K562 (cell line): ENCODE measurements at places on chromosomes 1 and 21. TPM values are rescaled to one million over a fixed set of nuclear protein-coding genes. Genes with fewer than 3 reads are reported as not detected.

The IQGAP3 gene
- 14.1 and 16.6 TPM in 2 replicates for total RNA-seq

DNA sequence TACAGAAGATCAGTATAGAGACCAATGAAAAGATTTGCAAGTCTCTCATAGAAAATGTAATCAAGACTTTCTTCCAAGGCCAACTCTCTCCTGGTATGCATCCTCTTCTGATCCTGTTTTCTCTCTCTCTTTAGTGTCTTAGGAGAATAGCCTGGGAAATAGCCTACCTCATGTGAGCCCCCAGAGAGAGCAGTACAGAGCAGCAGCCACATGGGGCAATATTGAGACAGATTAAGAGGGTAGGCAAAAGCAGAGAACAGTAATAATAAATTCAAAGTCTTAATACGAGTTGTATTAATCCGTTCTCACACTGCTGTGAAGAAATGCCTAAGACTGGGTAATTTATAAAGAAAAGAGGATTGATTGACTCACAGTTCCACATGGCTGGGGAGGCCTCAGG is 61.4 kb downstream of the RNASEL start:
- H3K4me1 ChIP-seq: no peaks in the 10 kb centered on the region
- H3K36me3 ChIP-seq: no peaks in the 10 kb centered on the region
- no peak overlapping the region for H3K4me3 ChIP-seq
- H3K27ac ChIP-seq: no peak overlapping the region

DNA sequence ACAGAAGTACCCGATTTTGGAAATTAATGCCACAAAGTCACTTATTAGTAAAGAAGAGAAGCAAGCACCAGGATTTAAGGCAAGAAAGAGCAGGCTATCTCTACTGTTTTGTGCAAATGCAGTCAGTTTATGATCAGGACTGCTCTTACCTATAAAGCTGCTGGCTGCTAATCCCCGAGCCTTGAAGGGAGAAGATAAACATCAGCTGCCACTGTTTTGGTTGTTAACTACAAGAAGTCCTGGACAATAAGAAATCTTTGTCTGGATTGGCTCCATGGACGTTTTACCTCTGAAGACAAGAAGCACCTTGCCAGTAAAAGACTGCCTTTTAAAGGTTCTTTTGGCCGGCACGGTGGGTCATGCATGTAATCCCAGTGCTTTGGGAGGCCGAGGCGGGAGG is 21.4 kb downstream of the FRRS1 start:
- H3K27me3 ChIP-seq: no peaks in the 10 kb centered on the region
- H3K36me3 ChIP-seq: peaks cover 71% of the 10 kb centered on the region
- DNase-seq: no peak
- no peak overlapping the region for H3K4me3 ChIP-seq

DNA sequence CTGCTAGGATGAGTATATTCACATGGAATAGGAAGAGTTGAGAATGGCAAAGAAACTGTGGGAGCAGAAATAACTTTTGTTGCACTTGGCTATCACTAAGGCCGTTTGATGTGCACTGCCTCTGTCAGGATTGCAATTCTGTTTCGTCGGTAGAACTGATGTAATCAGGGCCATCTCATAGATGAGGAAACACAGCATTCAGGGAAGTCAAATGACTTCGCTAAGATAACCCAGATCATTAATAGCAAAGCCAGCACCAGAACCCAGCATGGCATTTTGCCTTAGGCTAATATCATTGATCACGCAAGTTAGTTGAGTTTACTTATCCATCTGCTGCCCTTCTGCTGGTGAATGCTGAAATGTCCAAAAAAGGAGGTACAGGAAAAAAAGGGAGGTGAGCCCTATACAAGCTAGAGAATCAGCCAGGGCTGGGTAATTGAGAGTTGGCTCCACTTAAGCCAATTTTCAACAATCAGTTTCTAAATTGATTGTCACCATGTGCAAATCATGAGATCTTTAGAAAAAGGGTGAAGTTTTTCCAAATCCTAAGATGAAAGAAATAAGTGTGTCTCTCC is 7.6 kb downstream of the RASSF5 start:
- no peak overlapping the region for H3K4me3 ChIP-seq
- H3K36me3 ChIP-seq: no peaks in the 10 kb centered on the region
- DNase-seq: no peak
- peaks cover 34% of the 10 kb centered on the region for H3K27me3 ChIP-seq

DNA sequence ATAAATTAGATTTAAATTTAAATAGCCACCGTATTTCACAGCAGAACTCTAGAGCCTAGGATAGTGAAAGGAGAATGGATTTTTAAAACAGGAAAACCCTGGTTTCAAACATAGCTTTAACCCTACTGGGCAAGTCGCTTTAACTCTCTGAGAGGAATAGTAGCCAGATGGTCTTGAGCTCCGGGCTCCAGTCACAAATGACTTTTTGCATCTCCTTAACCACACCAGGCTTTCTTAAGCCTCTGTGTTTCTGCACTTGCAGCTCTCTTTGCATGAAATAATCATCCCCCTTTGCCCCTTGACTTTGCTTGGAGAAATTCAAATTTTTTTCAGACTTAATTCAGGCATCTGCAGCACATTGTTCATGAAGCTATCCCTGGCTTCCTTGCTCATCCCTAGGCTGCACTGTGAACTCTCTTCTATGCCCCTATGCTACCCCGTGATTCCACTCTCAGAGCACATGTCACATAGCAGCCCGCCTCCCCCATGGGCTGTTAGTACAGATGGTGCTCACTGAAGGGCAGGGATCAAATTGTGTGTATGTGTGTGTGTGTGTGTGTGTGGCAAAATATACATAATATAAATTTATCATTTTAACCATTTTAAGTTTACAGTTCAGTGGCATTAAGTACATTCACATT is 68.8 kb upstream of the DAB1 start:
- no peak overlapping the region for H3K27ac ChIP-seq
- H3K4me3 ChIP-seq: no peak overlapping the region
- H3K4me1 ChIP-seq: no peaks in the 10 kb centered on the region
- H3K36me3 ChIP-seq: no peaks in the 10 kb centered on the region

DNA sequence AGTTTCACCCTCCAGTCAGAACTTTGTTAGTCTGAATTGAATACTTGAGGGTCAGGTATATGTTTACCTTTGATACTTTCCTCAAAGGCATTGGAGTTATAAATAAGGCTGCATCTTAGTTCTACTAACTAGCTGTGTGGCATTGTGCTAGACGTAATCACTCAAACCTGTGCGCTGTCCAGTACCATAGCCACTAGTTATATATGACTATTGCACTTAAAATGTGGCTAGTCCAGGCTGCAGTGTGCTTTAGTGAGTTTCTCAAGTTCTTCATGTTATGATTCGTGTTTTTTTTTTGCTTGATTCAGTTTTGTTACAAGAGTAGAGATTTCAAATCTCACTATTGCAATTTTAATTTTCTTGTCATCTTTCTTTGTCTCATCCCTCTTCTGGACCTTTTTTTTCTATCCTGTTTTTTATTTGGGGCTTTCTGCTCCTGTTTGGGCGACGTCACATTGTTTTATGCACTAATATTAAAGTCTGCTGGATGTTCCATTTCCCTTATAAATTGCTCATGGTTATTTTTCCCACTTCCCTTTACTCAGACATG is 5.7 kb downstream of the MAN1A2 start:
- no peak overlapping the region for H3K27ac ChIP-seq
- peaks cover 6% of the 10 kb centered on the region; the same call in 1 of the 3 replicates for H3K36me3 ChIP-seq
- H3K27me3 ChIP-seq: no peaks in the 10 kb centered on the region
- DNase-seq: no peak
- H3K4me3 ChIP-seq: no peak overlapping the region

DNA sequence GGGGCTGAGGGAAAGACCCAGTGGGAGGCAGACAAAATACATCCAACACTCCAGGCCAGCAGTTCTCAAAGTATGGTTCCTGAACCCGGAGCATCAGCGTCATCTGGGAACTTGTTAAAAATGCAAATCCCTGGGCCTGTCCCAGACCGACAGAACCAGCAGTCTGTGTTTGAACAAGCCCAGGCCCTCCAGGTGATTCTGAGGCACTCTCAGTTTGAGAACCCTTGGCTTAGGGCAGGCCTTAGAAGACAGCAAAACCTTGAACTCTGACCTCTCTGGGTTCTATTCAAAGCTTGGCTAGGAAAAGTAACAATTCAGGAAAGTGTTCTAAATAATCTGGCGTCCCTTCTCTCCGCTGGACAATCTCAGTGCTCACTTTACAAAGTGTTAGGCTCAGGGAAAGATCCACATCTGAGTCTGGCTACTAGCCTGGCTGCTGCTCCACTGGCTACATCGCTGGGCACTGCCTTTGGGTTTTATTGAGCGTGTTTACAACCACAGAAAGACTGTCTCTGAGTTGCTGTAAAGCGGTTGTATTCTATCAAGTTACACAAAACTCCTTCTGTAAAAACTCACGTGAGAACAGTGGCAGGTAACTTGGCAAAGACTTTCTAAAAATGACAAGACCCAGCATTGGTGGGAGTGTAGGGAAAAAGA is 166.1 kb downstream of the HIVEP3 start:
- no peak overlapping the region for H3K27ac ChIP-seq
- no peaks in the 10 kb centered on the region for H3K4me1 ChIP-seq
- H3K27me3 ChIP-seq: peaks cover 5% of the 10 kb centered on the region; the same call in 1 of the 3 replicates
- no peak for DNase-seq
- no peaks in the 10 kb centered on the region for H3K36me3 ChIP-seq
- no peak overlapping the region for H3K4me3 ChIP-seq

- peaks cover 12% of the 10 kb centered on the region; the same call in 2 of the 3 replicates for H3K36me3 ChIP-seq
- peak overlapping the region; percentile 92 for H3K4me3 ChIP-seq
- H3K27me3 ChIP-seq: no peaks in the 10 kb centered on the region
- peaks cover 12% of the 10 kb centered on the region for H3K4me1 ChIP-seq
Observed at GRCh38 chr1:99850459-99851291, 514 bp downstream of the AGL start.

DNA sequence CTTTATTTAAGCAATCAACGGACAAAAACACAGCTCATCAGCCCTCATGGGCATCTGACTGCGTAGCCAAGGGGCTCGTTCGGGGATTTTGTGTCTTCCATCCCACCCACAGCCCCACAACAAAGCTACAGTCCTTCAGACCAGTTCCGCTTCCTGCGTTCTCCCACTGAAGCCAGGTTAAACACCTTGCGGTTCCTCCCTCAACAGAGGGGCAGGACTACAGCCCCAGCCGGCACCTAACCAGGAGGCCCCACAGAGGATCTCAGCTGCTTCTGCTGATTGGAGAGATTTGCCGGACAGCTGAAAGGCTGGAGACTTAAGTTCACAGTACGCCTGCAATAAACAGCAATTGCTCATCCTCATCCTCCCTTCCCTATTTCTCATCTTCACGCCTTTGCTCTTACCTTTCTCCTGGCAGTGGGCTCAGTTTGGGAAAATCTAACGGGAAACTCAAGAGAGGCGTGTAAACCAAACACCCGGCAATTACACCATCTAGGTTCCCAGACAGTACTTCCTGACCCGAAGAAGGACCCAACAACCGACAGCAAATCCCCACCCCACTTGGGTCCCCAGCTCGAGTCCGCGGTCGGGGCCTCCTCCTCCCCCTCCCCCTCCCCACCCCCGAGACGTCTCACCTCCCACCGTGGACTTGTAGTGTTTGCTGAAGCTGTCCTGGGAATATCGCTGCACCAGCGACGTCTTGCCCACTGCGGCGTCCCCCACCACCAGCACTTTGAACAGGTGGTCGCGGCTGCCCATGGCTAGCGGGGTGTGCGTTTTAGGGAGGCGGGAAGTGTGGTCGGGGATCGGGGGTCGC is 876 bp downstream of the RAB29 start:
- peak; percentile 65 for DNase-seq
- 0 out of 3 replicates have a peak overlapping the region, but pooled peaks have one; percentile 26 for H3K27ac ChIP-seq
- H3K27me3 ChIP-seq: no peaks in the 10 kb centered on the region; the same call in 1 of the 2 replicates
- H3K36me3 ChIP-seq: no peaks in the 10 kb centered on the region
- H3K4me3 ChIP-seq: peak overlapping the region; percentile 59

DNA sequence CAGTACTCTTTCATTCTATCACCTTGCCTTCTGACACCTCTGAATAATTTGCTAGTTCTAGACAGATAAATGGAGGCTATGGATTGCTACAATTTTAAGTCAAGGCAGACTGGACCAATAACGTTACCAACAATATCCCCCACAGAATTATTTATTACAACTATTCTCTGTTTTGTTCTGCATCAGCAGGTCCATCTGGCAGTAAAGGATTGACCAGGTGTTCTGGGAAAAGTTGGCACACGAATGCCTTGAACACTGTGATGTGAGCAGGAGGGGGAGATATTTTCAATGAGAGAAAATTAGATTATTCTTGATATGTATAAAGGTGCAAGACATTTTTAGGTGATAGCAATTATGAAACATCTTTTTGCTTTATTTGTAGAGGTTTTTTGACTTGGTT is 718.8 kb upstream of the TMPRSS15 start:
- H3K27me3 ChIP-seq: no peaks in the 10 kb centered on the region
- no peak overlapping the region for H3K4me3 ChIP-seq
- no peak overlapping the region for H3K27ac ChIP-seq
- DNase-seq: no peak

GRCh38 chr1:94310570-94311270 is 73.3 kb upstream of the ARHGAP29 start:
- no peaks in the 10 kb centered on the region for H3K27me3 ChIP-seq
- DNase-seq: no peak
- no peak overlapping the region for H3K4me3 ChIP-seq
- H3K36me3 ChIP-seq: no peaks in the 10 kb centered on the region
- no peak overlapping the region for H3K27ac ChIP-seq

GRCh38 chr1:24972915-24973242 is 42.8 kb upstream of the RUNX3 start:
- no peaks in the 10 kb centered on the region for H3K36me3 ChIP-seq
- H3K4me3 ChIP-seq: no peak overlapping the region
- H3K27ac ChIP-seq: no peak overlapping the region
- peaks cover 9% of the 10 kb centered on the region for H3K4me1 ChIP-seq

DNA sequence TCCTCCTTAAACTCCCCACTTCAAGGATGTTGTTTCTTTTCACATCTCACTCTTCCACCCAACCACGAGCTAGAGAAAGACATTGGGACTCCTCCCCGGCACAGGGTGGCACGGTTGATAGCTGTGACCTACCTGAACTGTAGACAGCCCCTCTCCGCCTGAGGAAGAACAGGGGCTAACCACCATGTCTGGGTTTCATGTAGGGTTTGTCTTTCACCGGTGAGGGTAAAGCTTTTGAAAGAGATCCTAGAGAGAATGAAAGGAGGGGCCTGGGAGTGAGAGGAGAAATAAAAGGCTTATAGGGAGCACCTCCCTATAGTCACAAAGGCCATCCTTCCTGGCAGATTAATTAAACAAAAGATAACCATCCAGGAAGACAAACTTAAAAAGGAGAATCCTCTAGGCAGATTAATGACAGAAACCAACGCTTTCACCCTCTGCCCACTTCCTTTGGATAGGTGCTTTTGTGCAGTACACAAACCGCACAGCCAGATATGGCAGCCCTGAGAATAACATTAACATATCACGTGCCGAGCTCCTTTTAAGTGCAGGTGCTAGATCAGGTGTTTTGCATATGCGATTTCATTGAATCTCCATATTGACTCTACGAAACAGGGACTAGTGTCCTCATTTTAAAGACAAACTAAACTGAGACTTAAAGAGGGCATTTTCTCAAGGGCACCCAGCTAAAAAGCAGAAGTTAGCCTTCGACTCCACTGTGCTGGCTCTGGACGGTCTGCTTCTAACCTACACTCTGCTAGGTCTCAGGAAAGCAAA is 178.1 kb upstream of the RUNX1 start:
- H3K4me3 ChIP-seq: no peak overlapping the region
- no peaks in the 10 kb centered on the region for H3K27me3 ChIP-seq
- H3K4me1 ChIP-seq: no peaks in the 10 kb centered on the region; the same call in 1 of the 2 replicates
- no peak for DNase-seq
- H3K36me3 ChIP-seq: no peaks in the 10 kb centered on the region
- no peak overlapping the region for H3K27ac ChIP-seq
